ENCODE measurements at places on chromosomes 4 and X. TPM values are rescaled to one million over a fixed set of nuclear protein-coding genes. Genes with fewer than 3 reads are reported as not detected.

PSAPL1 gene
- not detected for total RNA-seq

SASH3 gene
- total RNA-seq = not detected

CDX4 gene
- total RNA-seq = not detected

GRCh38 chrX:150408561-150408960 lies 45.4 kb downstream of the MAMLD1 start:
- no peak for DNase-seq

- DNase-seq = no peak
Measured at GRCh38 chrX:10050481-10050880, 83.3 kb downstream of the CLDN34 start.

DNA sequence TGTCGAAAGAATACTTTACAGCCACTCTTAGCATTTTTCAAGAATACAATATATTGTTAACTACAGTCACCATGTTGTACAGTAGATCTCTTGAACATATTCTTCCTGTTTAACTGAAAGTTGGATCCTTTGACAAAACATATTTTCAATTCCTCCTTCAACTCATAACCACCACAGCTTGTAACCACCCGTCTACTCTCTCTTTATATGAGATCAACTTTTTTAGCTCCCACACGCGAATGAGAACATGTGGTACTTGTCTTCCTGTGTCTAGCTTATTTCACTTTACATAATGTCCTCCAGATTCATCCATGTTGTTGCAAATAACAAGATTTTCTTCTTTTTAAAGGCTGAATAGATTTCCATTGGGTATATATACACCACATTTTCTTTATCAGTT lies 338.3 kb upstream of the IGFBP7 start:
- DNase-seq = no peak

DNA sequence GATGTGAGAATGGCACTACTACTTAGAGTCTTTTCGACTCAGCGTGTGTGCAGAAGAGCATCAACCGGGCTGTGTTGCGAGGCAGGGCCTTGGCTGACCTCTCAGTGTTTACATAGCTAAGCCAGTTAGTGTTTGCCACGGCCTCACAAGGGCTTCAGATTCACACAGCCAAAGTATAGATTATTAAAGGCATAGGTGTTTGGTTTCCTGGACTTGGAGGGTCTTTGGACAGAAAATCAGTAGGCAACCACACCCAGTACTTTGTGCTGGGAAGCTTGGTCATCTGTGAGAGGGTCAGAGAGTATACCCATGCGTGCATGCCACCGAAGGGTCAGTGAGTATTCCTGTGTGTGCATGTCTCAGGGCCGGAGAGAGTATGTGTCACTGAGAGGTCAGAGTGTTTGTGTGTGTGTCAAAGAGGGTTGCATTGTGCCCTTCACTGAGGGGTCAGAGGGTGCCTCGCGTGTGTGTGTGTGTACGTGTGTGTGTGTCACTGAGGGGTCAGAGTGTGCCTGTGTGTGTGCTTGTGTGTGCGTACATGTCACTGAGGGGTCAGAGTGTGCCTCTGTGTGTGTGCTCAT lies 69.7 kb upstream of the MSANTD1 start:
- no peak for DNase-seq

DNA sequence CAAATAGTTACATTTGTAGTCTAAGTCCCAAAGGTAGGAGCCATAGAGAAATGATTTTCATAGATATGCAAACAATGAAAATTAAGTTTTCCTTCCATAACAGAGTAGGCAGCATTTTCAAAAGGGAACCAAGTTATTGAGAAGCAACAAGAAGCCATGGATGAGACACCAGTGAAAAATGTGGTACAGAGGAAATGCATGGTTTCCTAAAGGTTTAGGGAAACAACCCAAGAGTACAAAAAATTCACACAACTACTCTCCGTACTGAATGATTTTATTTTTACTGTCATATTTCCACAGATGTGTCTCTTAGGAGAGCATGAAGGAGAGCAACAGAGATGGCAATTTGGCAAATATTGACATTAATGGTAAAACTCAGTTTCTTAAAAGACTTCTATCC lies 1408.9 kb upstream of the PCDH7 start:
- DNase-seq = no peak
